ENCODE measurements at places on chromosomes 3 and 15.
A peak's percentile ranks its signal among the peaks of the same experiment; 100 is the strongest.

- DNase-seq = no peak
Observed at GRCh38 chr3:31431321-31431720, 101.4 kb upstream of the STT3B start.

DNA sequence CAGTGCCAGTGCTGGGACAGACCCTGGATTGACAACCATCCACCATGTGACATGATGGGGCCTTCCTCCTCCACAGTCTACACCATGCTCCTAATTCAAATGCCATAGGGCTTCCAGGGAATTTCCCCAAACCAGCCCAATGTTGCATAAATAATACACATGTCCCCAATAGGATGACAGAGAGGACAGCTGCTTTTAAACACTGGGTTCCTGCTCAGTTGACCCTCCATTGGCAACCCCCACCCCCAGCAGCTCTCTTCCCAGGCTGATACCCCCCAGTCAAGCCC, 28.3 kb upstream of the ATP2B2 start:
- DNase-seq = no peak

DNA sequence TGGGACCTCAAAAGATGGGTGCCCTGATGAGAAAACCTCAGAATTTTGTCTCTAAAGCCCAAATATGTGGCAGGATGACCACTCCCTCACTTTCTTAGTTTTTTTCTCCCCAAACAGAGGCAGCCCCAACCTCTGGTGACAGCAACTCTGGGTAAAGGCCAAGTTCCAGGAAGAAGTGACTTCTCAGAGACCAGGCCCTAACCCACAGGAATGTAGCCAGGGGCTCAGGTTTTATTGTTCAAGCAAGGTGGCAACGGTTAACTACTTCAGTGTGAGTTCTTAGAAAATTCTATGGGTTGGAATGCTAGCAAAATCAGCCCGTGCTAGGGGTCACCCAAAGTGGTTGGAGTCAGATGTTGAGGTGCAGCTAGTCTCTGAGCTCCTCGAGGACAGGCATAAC, 5.1 kb upstream of the DNAJA4 start:
- DNase-seq = no peak

DNA sequence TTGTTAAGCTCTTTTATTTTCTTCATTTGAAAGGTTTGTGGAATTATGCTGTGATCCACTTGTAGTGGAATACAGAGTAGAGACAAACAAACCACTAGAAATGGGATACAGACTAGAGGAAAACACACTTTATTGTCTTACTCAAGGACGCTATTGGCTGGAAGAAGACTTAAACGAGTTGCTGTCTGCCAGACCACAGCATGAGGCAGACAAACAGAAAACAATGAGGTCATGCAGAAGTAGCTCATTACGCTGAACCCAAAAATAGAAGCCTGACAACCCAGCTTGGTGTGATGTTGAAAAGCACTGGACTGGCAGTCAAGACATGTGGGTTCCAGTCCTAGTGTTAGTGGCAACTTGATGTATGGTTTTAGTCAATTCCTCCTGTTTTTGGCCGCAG, 62.4 kb upstream of the P3H2 start:
- DNase-seq = peak; percentile 64

All from foreskin melanocyte (primary cell).